Activated CD8-positive, alpha-beta memory T cell treated with anti-CD3 and anti-CD28 coated beads, Interleukin-2, amount 50 U/mL, for 48 hours (primary cell): ENCODE measurements at places on chromosomes 2 and 18.

DNA sequence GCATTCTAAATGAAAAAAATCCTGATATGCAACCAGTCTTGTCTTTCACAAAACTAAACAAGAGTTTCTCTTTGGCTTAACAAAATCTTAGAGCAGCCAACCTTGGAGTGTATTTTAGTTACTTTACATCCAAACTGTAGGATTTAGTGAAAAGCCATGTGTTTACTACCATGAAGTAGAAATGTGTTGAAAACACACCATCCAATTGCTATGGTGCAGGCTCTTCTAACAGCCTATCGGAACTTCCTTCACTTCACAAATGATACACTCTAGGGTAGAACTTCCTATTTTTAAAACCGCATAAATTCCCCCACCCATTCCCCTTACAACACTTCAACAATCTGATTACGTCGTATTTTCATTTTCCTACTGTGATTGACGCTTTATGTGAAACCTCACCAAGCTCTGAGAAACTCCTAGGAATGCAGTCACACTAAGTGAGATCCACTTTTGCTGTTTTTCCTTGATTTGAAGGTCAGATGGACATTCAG, 74.4 kb upstream of the MAP4K4 start:
- DNase-seq, result no peak

DNA sequence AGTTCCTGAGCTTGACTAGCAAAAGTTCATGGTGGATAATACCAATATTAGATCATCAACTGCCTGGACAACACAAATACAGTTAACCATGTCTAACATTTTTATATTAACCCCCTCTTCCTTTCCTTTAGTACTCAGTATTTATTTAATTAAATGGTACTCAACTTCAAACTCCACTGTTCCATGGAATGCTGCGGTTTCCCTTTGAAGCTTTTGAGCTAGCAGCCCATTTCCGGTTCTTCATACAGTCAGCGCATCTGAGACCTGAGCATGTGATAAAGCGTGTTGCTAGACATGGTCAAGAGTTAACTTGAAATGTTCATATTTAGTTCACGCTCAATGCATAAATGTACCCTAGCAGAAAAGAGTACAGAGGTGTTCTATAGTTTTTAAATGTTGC, 278.4 kb downstream of the ALPK2 start:
- DNase-seq, result no peak

DNA sequence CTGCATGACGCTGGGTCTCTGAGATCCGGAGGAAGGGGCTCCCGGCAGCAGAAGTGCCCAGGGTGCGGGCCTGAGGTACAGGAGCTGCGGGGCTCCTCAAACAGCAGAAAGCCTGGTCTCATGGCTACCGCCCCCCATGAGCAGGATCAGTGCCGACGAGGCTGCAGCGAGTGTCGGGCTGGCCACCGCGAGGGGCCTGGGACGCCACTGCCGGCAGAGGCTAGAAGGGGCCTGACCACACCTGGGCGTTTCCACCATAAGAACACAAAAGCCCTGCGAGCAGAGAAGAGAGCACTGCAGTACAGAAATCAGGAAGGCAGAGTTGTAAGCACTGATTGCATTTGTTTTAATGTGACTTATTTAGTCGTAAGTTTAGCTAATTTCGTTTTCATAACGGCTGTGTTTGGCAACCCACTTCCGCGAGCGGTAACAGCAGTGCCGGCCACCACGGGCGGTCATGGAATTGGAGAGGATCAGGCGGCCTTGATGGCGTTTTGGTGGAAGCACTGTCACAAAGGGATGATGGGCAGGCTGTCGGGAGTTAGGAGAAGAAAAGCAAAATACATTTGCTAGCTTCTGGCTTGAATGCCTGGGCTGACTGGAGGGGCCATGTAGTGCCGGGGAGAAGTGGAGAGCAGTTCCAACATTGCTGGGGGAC, 117.4 kb downstream of the HDAC4 start:
- no peak for DNase-seq

GRCh38 chr2:18430996-18431748, 129.3 kb downstream of the RDH14 start:
- no peak for DNase-seq

GRCh38 chr2:206800506-206801417, 35.4 kb downstream of the FASTKD2 start:
- peak; percentile 52 for DNase-seq

DNA sequence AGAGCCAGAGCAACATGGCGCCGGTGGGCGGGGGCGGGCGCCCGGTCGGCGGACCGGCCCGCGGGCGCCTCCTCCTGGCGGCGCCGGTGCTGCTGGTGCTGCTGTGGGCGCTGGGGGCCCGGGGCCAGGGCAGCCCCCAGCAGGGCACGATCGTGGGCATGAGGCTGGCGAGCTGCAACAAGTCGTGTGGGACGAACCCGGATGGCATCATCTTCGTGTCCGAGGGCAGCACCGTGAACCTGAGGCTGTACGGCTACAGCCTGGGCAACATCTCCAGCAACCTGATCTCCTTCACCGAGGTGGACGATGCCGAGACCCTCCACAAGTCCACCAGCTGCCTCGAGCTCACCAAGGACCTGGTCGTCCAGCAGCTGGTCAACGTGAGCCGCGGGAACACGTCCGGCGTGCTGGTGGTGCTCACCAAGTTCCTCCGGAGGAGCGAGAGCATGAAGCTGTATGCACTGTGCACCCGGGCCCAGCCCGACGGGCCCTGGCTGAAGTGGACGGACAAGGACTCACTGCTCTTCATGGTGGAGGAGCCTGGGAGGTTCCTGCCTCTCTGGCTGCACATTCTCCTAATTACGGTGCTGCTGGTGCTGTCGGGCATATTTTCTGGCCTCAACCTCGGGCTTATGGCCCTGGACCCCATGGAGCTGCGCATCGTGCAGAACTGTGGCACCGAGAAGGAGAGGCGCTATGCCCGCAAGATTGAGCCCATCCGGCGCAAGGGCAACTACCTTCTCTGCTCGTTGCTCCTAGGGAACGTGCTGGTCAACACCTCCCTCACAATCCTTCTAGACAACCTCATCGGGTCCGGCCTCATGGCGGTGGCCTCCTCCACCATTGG, 507 bp downstream of the CNNM4 start:
- DNase-seq, result peak; percentile 57

DNA sequence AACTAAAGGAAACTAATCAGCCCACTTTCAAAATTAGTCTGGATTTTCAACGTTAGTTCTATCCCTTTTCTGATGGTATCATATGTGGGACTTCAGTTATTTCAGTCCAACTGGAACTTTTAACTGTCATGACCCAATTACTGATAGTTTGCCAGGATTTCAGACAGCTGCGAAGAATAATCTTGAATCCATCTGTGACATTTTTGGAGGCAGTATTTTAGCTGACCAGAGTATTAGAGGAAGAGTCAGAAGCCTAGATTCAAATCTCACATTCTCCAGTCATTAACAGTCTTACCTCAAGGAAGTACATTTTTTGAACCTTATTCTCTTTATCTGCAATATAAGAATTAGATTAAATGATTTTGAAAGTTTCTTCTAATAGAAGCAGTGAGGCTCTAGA, 81.3 kb downstream of the PTRHD1 start:
- DNase-seq, result no peak

- no peak for DNase-seq
Observed at GRCh38 chr2:189268763-189269162, 89.2 kb upstream of the COL5A2 start.

- no peak for DNase-seq
Observed at GRCh38 chr2:226701052-226701451, 98.6 kb downstream of the IRS1 start.

GRCh38 chr18:21865043-21865442, 124.5 kb downstream of the MIB1 start:
- DNase-seq, result no peak

GRCh38 chr18:58544616-58545337, 84.1 kb downstream of the ALPK2 start:
- DNase-seq, result no peak

- no peak for DNase-seq
Observed at GRCh38 chr2:1548910-1549673, 135.8 kb downstream of the TPO start.

DNA sequence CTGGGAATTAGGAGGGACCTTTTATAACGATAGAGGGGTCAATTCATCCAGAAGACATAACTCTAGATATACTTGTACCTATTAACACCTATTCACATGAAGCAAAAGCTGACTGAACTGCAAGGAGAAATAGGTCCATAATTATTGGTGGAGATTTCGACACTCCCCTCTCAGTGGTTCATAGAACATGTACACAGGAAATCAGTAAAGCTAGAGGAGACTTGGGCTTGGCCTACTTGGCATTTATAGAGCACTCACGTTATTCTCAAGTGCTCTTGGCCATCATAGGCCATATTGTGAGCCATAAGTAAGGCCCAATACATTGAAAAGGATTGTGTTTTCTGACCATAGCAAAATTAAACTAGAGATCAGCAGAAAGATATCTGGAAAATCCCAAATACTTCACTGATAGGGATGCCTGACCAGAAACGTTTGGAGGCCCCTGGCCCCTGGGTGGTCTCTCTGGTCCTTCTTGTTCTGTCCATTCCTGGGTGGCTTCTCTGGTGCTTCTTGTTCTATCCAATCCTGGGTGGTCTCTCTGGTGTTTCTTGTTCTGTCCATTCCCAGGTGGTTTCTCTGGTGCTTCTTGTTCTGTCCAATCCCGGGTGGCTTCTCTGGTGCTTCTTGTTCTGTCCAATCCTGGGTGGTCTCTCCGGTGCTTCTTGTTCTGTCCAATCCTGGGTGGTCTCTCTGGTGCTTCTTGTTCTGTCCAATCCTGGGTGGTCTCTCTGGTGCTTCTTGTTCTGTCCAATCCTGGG, 49.0 kb downstream of the SNED1 start:
- no peak for DNase-seq

DNA sequence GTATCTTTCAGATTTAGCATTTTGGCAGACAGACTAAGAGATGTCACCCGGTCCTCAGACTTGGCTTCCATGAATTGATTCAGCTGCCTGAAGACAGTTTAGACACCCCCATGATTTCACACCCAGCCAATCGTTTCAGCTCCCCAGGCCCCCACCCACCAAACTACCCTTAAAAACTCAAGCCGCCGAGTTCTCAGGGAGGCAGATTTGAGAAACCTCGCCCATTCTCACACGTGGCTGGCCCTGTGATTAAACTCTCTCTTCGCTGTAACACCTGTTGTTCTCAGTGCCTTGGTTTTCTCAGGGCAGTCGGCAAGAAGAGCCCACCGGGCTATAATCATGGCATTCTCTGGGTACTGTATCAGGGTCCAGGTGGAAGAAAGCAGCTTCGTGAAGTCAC, 35.2 kb downstream of the UXS1 start:
- no peak for DNase-seq

- DNase-seq, result no peak
Observed at GRCh38 chr2:197705912-197706838, 1.0 kb downstream of the MARS2 start.

DNA sequence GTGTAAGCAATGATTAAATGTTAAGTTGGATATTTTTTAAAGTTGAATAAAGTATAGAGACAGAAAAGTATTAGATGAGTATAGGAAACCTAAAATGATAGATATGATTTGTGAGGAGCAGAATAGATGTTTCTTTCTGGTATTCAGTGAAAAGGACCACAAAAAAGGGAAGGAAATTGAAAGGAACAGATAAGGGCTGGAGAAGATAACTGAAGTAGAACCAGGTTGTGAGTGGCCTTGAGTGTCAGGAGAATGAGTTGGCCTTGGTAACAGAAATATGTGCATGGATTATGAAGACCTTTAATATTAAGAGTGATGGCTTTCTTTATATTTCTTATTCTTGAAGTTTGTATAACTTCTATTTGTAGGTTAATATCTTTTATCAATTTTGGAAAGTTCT, 543.5 kb downstream of the METTL4 start:
- DNase-seq, result no peak

- no peak for DNase-seq
Observed at GRCh38 chr2:183678908-183679307, 554.7 kb downstream of the NUP35 start.

DNA sequence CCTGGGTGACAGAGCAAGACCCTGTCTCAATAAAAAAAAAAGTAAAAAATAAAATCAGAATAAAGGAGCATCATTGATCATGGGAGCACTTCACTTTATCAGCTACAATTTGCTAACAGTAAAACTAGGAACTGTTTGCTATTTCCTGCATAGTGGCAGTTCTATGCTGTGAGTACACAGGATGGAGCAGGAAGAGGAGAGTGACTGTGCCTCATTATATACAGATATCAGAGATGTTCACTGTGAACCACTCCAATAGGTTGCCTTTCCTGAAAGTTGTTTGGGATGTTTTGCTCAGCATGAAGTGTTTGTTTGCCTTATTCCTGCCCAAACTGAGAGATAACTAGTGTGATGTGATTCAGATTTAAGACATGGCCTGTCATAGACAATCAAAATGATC, 151.4 kb upstream of the EPAS1 start:
- DNase-seq, result peak; percentile 7

DNA sequence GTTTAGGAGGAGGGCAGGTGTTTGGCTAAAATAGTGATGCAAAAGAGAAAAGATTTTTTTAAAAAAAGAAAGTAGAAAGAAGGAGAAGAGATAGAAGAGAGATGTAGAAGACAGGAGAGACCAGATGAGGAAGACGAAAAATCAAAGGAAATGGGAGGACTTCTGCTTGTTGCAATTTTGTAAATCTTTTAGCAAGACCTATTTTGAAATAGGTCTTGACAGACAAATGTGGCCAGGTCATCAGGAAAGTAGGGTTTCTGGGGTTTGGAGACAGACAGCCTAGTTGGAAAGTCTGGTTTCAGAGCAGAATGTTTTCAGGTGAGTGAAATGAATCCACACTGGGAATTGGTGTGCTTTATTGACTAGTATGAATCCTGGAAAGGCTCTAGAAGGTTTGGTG, 104.5 kb upstream of the CAVIN2 start:
- no peak for DNase-seq

DNA sequence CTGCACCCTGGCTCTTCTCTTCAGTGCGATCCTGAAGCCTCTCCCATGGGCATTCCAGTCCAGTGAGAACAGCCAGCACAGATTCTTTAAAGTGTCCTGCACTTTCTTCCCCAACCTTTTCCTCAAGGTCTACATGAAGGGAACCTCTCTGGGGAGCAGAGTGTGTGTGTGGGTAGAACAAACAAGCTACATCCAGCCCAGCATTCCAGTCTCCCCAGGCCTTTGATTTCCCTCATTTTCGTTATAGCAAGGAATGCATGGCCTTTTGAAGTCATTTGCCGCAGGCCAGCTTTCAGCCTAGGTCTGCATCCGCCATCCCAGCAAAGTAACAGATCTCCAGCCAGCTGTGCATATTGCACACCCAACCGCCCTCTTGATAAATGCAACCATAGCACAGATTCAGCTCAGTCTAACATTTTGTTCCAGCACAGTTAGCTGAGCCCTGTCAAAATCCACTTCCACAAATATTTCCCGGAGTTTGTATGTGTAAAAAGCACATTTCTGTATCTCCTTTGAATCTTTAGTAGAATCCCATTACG, 44.6 kb downstream of the CD8B2 start:
- DNase-seq, result peak; percentile 1

- no peak for DNase-seq
Observed at GRCh38 chr18:58048081-58048642, 4.1 kb downstream of the NEDD4L start.

GRCh38 chr2:71348302-71348701, 16.7 kb downstream of the ZNF638 start:
- no peak for DNase-seq

GRCh38 chr2:46050489-46050888, 246.7 kb upstream of the EPAS1 start:
- DNase-seq, result no peak

GRCh38 chr18:22734791-22735627, 198.1 kb upstream of the RBBP8 start:
- no peak for DNase-seq

GRCh38 chr18:26190506-26190905, 35.7 kb upstream of the TAF4B start:
- DNase-seq, result peak; percentile 59

- DNase-seq, result no peak
Observed at GRCh38 chr18:78903436-78904178, 76.0 kb upstream of the SALL3 start.

- DNase-seq, result no peak
Observed at GRCh38 chr2:55779459-55780421, 86.1 kb upstream of the PNPT1 start.
